Stimulated activated CD4-positive, alpha-beta T cell treated with anti-CD3 and anti-CD28 coated beads, Interleukin-1b, Interleukin-23, amount 100 ng/mL, for 1 hour (primary cell): ENCODE measurements at places on chromosomes 1 and 21.

GRCh38 chr1:78676347-78676982 is 26.8 kb downstream of the IFI44 start:
- peak; percentile 17 for DNase-seq

DNA sequence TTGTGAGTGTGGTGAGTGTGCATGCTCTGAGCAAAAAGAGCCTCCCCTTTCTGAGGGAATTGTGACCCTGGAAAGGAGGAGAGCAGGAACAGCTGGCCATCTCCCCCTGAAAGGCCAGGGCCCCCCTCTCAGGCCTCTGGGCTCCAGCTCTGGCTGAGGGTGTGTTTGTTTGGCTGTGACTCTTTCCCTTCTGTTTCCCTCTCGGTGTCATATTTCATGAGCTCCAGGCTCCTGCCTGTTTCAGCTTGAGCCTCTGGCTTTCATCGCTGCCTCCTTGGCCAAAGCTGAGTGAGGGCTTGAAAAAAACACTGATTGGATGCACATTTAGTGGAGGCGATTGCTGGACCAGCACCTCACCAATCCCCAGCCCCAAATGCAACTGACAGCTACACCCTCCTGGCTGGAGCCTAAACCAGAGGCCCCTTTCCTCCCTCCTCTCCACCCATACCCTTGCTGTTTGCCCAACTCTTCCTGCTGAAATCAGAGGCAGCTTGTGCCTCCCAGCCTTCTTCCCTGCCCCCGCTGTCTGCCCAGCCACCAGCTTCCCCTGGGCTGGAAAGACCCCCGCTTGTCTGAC is 64.1 kb downstream of the DDR2 start:
- no peak for DNase-seq

DNA sequence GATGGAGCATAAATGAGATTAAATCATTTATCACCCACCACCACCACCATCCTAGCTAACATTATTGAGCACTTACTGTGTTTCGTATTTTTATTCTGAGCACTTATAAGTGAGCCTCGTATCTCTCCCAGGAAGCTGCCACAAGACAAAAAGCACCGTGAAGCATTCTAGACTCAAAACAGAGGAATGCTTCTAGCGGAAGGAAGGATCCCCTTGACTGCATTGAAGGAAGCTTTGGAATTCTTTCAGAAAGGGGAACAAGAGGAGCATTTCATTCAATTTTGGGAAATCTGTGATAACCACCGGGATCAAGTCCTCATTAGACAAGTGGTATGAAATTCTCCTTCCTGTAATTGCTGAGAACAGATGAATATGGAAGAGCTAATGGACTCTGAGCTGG is 66.3 kb downstream of the PTPN14 start:
- no peak for DNase-seq

- no peak for DNase-seq
Measured at GRCh38 chr1:109705411-109705810, 6.6 kb upstream of the GSTM5 start.

DNA sequence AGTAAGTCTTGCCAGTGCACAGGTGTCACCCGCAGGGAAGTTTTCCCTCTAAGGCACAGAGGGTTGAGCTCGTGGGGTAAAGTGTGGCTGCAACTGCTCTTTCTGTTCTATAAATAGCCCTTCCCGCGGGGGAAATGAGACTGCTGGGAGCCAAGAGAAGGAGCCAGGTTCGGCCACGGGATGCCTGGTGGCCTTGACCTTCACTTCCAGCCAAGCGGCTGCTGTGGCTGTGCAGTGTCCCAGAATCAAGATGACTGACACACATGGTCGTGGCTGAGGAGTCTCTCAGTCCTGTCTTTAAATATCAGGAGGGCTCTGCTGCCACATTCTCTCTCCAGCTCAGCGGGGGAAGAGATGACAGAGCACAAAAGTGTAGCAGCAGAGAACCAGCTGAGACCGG is 154.1 kb upstream of the VAMP3 start:
- no peak for DNase-seq

GRCh38 chr1:204885288-204885711 is 14.6 kb downstream of the NFASC start:
- DNase-seq, result no peak

GRCh38 chr1:29439615-29440014 is 203.3 kb downstream of the PTPRU start:
- DNase-seq, result no peak

DNA sequence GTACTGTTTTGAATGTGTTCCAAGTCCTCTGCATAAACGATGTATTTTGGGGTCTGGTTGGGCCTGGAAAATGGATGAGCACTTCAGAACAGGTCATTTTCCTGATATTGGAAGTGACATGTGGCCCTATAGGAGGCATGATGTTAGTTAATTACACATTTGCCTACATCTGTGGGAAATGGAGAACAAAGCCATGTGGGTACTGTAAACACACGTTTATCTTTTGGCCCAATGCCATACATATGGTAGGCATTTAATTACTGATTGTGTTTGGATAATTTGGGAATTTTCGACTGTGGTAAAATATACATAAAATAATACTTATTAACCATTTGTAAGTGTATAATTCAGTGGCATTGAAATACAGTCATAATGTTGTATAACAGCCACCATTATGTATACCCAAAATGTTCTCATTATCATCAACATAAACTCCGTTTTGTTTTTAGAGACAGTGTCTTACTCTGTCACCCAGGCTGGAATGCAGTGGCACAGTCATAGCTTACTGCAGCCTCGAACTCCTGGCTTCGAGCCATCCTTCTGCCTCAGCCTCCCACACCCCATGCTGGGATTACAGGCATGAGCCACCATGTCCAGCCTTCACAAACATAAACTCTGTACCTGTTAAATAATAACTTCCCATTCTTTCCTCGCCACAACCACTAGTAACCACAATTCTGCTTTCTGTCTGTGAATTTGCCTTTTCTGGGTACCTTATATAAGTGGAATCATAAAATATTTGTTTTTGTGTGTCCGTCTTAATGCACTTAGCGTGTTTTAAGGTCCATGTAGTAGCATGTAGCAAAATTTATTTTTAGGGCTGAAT is 11.9 kb upstream of the RNPEP start:
- no peak for DNase-seq

DNA sequence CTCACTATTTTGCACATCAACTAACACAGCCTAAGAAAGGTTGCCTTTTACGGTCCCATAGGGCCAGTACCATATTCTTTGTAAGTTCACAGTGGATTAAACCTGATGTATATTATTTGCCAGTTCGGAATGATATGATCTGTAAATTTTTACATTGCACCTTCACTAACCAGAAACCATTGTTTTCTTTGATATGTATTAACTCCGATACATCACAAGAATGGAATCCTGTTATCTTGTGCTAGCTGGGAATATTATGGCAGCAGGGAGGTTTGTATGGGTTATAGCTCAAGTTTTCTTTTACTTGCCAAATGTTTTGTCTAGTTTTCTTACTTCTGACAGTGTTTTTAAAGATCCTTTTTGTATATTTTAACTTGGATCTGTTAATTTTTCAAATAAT is 51.4 kb upstream of the S1PR1 start:
- DNase-seq, result no peak

DNA sequence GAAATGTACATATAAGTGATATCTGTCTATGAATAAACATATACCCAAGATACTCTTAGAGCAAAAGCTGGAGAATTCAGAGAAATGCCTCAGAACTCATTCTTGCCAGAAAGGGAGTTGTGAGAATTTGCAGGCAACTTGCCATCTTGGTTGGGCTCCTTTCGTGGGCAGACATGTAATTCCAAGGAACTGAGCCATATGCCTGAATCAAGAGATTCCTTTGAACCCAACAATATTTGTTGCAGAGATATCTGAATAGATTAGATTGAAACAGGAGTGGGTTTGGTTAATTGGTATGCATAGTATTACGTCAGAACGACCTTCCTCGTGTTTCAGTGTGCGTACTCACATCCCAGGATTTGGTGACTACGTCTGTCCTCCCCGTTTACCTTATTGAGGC is 67.0 kb downstream of the TGFB2 start:
- DNase-seq, result no peak

DNA sequence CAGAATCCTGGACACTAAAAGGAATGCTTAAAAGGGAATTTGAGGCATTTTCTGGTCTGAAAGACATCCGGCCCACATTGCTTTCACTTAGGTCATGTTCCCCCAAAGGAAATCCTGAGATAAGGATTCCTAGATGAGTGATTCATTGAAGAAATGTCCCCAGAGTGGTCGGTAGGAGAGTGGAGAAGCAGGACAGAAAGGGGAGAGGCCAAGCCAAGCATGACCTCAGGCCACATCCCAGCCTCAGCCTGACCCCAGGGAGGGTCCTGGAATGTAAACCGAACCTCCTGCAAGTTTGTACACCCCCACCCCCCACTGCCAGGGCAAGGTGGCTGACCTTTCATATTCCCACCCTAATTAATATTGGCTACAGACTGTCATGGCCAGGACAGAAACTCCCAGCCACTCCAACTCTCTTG is 16.6 kb downstream of the HIVEP3 start:
- DNase-seq, result no peak

- no peak for DNase-seq
Measured at GRCh38 chr1:219731771-219732170, 118.9 kb upstream of the ZC3H11B start.

GRCh38 chr1:229192031-229192430 is 78.9 kb upstream of the RAB4A start:
- DNase-seq, result no peak

- no peak for DNase-seq
Measured at GRCh38 chr1:225525377-225525776, 97.5 kb upstream of the LBR start.
